Left lung (tissue), 14 donors: ENCODE measurements at places on chromosomes 5 and 9. TPM values are rescaled to one million over a fixed set of nuclear protein-coding genes. Genes with fewer than 3 reads are reported as not detected.

DNA sequence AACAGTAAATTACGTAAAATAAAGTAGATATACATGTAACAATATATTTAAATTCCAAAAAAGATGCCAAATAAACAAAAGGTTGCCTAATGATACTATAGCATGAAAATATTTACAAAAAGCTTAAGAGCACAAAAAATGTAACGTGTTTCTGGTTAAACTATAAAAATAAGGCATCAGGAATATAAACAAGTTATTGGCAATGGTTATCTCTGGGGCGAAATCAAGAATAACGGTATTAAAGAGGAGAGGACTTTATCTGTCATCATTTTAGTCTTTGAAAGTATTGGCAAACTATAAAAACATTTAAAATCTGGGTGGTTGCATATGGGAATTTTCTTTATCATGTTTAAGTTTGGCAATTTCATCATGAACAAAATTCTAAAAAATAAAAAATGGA, 1599.2 kb downstream of the MAT2B start:
- DNase-seq, result peak; percentile 30
- H3K4me3 ChIP-seq, result no peak overlapping the region
- H3K4me1 ChIP-seq, result no peaks in the 10 kb centered on the region
- H3K27me3 ChIP-seq, result no peaks in the 10 kb centered on the region
- H3K36me3 ChIP-seq, result no peaks in the 10 kb centered on the region

GRCh38 chr5:89981878-89982773, 427.4 kb downstream of the CETN3 start:
- no peaks in the 10 kb centered on the region for H3K4me1 ChIP-seq
- no peaks in the 10 kb centered on the region for H3K36me3 ChIP-seq
- DNase-seq, result no peak
- H3K27ac ChIP-seq, result no peak overlapping the region
- H3K4me3 ChIP-seq, result no peak overlapping the region
- H3K27me3 ChIP-seq, result no peaks in the 10 kb centered on the region

GRCh38 chr9:115109486-115109885, 8.5 kb downstream of the TNC start:
- no peaks in the 10 kb centered on the region for H3K36me3 ChIP-seq
- no peak for DNase-seq
- peaks cover 9% of the 10 kb centered on the region for H3K4me1 ChIP-seq

DNA sequence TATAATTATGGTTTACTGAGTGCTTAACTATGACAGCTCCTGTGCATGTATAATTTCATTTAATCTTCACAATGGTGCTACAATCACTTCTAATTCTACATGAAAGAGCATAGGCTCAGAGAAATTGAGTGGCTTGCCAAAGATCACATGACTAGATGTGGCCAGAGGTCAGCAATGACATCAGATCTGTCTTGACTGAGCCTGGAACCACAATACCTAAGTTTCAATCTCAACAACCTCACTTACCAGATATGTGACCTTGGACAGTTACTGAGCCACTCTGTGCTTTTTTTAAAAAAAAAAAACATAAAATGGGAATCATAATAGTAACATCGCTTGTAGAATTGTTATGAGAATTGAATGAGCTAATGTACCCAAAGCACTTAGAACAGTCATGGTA, 130.7 kb downstream of the TRIM32 start:
- H3K4me3 ChIP-seq, result no peak overlapping the region
- no peaks in the 10 kb centered on the region for H3K27me3 ChIP-seq
- H3K36me3 ChIP-seq, result no peaks in the 10 kb centered on the region
- H3K27ac ChIP-seq, result no peak overlapping the region
- no peak for DNase-seq
- H3K4me1 ChIP-seq, result no peaks in the 10 kb centered on the region

Gene FAM153A
- total RNA-seq, result 3.7 TPM
